ENCODE measurements at places on chromosomes 16 and 17. TPM values are rescaled to one million over a fixed set of nuclear protein-coding genes. Genes with fewer than 3 reads are reported as not detected.

GRCh38 chr17:33689725-33690124 lies 396.6 kb upstream of the ASIC2 start:
- DNase-seq = no peak

GRCh38 chr17:41917679-41918313 lies 955 bp downstream of the ACLY start:
- no peak for DNase-seq

GRCh38 chr17:10648956-10649355 lies 8.2 kb downstream of the MYH3 start:
- DNase-seq = no peak

DNA sequence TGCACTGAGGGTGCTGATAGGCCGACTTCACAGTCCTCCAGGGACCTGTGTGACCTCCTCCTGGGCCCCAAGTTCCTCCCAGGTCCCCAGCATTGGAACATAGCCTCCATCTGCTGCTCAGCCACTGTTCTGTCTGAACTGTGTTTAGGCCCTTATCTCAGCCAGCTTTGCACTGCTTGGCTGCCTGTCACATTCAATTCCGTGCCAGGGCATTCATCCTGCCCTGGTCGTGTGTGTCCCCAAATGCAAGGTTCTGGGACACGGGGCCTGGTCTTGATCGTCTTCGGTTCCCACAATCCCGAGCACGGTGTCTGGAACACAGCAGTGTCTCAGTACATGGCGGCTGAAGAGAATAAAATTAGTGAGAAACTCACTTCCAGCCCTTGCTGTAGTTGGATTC lies 69.9 kb upstream of the NFAT5 start:
- no peak for DNase-seq

DNA sequence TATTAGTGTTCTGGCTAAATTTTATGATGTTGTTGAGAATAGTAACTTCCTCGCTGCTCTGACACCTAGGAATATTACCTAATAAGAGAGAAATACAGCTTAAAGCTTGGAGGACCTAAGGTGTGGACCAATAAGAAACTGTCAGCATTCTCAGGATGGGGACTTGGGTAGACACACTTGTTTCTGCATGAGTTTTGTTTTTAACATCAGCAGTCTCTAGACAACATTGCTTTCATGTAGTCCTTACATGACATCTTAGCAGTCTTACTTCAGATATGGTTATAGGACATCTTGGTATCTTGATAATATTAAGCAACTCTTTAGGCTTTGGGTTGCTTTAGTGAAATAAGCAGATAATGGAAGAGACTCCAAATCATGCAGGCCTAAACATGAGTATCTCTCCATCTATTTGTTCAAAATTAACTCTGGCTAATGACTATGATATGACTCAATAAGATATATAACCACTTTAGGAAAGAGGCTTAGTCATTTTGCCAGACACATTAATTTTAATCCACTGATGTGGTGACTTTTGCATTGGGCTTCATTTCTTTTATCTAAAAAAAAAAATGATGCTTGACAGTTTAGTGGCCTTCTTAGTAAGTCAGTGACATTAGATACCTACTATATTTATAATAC lies 84.5 kb downstream of the WNT3 start:
- no peak for DNase-seq

DNA sequence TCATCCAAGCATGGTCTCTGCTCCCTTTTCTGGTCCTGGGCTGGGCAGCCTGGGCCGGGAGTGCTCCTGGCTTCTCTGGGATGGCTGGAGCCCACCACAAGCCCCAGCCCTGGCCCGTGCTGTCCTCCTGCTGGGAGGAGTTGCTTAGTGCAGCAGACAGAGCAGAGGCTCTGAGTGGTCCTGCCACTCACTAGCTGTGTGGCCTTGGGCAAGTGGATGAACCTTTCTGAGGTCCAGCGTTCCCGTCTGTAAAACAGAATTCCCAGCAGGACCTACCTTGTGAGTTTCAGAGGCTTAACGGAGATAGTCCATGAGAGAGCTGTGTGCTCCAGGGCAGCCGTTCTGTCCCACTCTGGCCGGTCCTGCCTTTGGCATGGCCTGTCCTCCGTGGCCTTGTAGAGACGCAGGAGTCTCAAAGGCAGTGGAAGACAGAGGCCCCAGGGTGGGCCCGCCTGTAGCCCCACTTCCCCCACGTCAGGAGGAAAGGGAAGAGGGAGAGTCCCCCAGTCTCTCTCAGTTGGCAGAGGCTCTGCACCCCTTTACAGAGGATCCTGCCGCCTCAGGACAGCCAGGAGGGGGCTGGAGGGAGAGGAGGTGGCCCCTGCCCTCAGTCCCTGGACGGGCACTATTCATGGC lies 7.8 kb downstream of the MYO15B start:
- DNase-seq = no peak

DNA sequence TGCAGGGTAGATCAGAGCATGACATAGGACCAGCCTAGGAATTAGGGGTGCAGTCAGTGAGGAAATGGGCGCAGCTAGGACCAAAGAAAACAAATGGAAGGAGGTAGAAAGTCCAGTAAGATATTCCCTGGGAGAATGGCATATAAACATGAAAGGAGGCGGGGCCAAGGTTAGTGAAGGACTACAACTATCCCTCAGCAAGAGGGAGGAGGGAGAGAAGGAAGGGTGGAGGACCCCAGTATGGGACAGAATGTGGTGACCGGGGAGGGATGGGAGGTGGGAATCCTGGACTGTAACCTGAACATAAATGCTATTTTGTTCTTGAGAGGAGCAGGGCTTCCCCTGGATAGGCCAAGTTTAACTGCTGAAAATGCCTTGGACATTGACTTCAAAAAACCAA lies 22.8 kb downstream of the ITGB3 start:
- DNase-seq = no peak

- DNase-seq = no peak
Measured at GRCh38 chr16:64993464-64993863, 128.4 kb downstream of the CDH11 start.

DNA sequence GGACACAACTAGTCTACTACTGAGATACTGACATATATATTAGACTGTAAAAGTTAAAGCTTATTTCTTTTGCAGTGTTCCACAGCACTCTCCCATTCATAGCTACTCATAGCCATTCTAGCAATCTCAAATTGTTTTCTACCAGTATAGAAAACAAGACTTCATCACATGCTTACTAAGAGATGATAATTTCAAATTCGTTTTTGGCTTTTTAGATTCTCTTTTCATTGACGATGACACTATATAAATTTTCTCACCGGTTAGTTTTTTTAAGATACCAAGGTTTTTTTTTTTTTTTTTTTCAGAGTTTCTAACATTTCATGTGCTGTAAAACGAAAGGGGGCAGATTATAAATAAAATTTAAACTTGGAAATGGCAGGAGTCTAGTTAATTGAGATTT lies 17.9 kb downstream of the IKZF3 start:
- DNase-seq = no peak

DNA sequence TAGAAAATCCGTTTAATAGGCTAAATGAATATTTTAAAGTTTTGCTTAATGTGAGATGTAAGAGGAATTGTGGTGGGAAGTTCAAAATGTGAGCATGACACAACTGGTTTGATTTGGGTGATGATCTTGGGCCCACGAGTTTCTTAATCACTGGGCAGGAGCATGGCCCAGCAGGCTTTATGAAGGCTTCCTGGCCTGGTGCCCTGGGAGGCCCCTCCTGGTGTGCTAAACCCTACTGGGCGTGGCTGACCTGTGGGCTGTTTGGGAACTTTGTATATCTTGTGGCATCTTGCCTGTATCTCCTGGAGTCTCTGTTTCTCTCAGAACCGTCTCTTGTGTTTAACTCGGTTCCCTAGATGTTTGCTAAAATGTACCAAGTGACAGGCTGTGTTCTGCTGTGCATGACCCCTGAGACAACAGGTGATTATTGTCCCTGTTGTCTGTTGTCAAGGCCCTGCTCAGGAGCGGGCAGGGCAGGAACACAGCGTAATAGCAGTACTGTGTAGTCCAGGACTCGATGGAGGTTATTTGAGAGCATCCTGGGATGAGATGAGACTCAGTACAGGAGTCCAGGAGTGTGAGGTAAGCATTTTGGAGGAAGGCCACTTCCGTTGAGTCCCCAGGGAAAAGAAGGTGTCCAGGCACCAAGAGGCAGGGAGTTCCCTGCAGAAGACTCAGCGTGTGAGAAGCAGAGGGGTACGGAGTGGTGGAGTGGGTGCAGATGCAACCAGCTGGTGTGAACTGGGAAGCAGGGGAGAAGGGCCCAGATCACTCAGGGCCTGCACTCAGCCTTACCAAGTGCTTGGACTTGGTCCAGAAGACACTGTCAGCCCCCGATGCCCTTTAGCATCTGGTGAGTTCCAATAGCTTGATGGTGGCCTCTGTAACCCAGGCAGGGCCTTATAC lies 48.5 kb downstream of the B9D1 start:
- no peak for DNase-seq

DNA sequence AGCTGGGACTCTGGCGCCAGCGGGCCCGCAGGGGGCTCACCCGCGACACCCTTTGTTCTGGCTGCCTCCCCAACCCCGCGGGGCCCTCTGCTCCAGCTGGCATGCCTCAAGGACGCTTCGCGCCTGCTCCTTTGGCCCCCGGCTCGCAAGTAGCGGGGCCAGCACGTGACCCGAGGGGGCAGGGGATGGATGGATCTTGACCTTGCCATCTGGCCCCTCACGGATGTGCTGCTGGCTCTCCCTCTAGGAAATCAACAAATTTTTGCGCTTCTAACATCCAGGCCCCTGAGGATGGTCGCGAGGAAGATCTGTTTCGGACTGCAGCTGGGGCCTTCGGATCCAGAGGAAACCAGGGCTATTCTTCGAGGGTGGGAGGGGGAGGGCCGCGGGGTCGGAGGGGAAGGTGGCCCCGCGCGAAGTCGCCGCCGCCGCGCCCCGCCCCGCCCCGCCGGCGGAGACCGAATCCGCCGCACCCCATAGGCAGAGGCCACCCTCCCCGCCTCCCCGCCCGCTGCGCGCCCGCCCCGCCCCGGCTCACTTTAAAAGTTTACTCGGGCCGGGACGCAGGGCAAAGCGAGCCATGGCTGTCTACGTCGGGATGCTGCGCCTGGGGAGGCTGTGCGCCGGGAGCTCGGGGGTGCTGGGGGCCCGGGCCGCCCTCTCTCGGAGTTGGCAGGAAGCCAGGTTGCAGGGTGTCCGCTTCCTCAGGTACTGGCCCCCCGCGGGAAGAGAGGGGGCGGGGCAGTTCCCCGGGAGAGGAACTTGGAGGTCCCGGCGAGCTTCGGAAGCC lies at the start of gene ACSF2:
TSS of gene ACSF2 (plus strand) at position 537 of the 790 bp plus-strand sequence. CDS start at position 581, 44 bp downstream.
- DNase-seq = no peak

- no peak for DNase-seq
Measured at GRCh38 chr16:977081-977701, 4.4 kb upstream of the SOX8 start.

GRCh38 chr16:81813648-81814047 lies 34.6 kb downstream of the PLCG2 start:
- no peak for DNase-seq

- DNase-seq = no peak
Measured at GRCh38 chr17:34423978-34424813, 61.2 kb upstream of the CCL1 start.

FAM171A2 gene
- total RNA-seq = 3.7 TPM

TBX2 gene
- total RNA-seq = not detected

SPAG5 gene
- total RNA-seq = 58.3 TPM

OR4D1 gene
- not detected for total RNA-seq

RAB37 gene
- total RNA-seq = 0.53 TPM

LUC7L3 gene
- total RNA-seq = 18.1 TPM

CCL4 gene
- not detected for total RNA-seq
